ENCODE measurements at places on chromosomes 1 and 21.

DNA sequence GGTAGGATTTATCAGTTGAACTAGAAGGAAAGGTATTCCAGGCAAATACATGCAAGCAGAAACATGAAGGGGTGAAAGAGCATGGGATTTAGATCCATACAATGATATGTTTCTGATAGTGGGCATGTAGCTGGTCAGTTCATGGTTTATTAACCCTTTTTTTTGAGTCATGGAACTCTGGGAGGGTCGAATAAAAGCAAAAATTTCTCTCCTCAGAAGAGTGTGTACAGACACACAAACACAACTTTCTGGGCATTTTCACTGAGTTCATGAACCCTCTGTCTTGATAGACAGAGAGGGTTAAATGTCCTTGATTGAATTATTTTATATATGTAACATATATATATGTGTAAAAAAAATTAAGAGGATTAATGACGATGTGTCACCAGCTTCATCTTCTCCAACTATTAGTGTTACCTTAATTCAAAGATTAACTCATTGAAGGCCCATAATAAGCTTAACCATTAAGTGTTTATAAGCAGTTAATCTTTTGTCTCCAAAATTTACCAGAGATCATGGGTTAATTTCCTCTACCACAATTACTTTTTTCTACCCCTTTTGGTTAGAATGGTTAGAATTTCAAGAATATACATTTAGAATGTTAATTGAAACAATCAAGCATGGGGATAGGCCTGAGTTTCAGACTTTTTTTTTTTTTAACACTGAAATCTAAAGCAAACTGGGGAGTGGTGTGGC lies 4.6 kb downstream of the JUN start:
- no peak for DNase-seq

GRCh38 chr1:171739656-171740055 lies 2.2 kb downstream of the VAMP4 start:
- DNase-seq, result no peak

GRCh38 chr1:196538473-196538872 lies 69.8 kb downstream of the KCNT2 start:
- no peak for DNase-seq

GRCh38 chr1:31902510-31902860 lies 35.7 kb downstream of the PTP4A2 start:
- no peak for DNase-seq

DNA sequence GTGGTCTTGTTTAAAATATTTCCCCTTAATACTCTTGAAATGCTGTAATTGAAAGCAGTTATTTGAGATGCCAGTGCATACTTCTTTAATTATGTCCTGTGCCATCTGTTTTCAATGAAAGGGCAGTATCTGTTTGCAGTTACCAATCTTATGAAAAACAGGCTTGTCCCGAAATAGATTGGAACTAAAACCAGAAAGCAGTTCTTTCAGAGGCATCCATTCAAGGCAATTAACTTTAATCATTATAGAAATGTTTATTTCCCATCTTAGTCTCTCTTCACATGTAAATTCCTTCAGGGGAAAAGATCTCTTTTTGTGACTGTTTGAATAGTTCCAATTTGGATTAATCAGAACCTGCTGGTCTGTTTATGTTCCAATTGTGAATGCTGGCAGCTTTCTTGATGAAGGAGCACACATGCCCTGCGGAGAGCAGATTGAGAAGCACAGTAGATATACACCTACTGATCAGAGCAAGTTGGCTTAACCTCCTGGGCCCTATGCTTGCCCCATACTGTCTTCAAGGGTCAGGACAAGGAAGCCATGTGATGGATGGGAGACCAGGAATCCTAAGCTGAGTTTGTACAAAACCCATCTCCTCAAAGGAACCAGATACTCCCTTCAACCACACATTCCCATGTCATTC lies 41.6 kb upstream of the MROH9 start:
- no peak for DNase-seq

DNA sequence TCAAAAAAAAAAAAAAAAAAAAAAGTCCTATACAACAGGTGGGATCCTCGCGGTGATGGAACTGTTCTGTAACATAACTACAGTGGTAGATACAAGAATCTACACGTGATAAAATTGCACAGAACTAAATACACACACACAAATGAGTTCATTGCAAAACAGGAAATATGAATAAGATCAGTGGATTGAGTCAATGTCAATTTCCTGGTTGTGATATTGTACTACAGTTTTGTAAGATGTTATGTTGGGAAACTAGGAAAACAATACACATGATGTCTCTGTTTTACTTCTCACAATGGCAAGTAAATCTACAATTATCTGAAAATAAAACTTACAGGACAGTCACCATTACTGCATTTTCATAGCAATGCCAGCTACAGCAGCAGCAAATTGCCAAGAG lies 59.8 kb downstream of the ITGB3BP start:
- no peak for DNase-seq

DNA sequence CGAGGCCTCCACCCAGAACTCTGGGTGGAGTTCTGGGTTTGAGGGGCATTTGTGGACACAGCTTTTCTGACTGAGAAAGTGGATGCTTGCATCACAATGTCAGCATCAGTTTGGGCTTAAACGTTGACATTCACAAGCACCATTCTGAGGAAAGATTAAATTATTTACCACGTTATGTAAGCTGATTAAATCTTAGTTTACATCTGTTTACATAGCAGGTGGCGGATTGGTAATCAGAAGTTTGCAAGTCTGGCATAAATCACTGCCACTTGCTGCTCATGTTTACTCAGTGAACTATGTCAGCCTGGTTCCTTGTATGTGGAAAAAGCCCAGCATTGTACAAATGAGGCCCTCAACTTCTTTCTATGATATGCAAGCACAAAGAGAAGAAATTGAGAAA lies 310.1 kb downstream of the PAPPA2 start:
- no peak for DNase-seq

DNA sequence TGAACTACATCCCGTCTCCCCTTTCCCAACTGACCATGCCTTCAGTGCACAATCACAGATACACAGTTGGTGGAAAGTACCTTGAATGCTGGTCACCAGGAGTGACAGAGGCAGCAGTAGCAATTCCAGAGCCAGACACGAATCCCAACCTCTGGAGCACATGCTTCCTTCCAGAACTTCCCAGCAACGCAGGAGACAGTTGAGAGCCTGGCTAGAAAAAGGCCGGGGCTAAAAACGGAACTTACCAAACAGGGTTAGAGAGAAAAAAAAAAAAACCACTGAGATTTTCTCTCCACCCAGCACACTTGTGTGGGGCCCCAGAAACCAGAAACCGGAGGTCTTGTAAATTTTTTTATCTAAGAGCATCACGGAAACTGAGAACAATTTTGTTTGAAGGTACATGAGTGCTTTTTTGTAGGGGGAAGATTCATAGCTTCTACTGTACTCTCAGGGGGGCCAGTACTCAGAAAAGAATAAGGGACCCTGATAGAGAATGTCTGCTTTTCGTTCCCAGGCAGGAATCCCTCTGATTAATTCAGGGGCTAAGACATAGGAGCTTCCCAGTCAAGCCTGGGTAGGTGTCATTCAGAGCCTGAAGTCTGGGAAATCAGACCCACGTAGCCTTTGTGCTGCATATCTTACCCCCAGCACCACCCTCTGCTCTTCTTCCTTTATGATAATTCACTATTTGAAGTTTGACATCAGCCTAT lies at the start of gene CD48:
Gene CD48 (minus strand): TSS at position 221 of the 710 bp plus-strand sequence. CDS start 59 bp downstream, at position 162.
- no peak for DNase-seq

GRCh38 chr1:248823517-248824001 lies 2.2 kb downstream of the SH3BP5L start:
- no peak for DNase-seq

DNA sequence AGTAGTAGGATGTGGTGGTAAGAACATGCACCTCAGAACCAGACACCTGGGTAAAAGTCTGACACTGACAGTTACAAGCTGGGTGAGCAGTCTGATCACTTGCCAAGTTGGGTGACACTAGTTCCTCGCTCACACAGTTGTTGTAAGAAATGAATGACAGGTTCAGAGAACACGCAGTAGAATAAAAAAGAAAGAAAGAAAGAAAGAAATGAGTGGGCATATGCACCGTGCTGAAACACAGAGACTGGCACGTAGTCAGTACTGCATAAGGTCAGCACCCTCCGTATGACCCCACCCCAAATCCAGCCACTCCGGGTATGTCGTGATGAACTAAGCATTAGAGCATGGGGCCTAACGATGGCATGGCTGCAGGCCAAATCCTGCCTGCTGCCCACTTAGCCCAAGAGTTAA lies 90.6 kb downstream of the GLUL start:
- no peak for DNase-seq

DNA sequence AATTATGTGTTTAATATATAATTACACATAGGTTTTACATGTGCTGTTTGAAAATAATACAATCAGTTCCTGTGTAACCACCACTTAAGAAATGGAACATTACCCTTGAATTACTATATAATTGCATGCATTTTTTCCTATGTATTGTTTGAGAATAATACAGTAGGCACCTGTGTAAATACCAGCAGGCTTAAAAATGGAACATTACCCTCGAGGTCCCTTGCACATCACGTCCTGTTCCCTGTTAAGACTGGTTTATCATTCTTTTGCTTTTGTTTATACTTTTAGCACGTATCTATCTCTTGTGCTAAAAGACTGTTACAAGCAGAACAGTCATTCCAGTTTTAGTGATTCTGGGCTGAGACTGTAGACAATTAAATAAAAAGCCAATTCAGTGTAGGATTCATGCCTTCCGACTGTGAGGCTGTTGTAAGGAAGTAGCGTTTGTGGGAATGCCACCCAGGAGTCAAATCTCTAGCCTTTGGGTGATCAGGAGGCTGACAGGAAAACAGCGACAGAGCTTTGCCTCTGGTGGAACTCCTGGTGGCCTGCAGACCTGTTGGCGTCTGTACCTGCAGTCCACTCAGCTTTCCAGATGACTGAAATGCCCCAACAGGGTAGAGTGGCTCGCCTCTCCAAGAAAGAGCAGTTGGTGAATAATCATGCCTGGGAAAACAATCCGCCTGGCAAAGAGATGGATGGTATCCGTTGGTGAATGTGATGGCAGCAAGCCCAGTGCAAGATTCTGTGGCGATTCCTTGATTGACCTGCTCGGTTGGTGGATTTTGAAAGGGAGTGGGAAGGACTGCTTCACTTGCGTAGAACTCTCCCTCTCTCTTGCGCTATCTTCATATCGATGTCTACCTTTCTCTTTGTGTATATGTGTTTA lies 58.0 kb downstream of the DISC1 start:
- no peak for DNase-seq

DNA sequence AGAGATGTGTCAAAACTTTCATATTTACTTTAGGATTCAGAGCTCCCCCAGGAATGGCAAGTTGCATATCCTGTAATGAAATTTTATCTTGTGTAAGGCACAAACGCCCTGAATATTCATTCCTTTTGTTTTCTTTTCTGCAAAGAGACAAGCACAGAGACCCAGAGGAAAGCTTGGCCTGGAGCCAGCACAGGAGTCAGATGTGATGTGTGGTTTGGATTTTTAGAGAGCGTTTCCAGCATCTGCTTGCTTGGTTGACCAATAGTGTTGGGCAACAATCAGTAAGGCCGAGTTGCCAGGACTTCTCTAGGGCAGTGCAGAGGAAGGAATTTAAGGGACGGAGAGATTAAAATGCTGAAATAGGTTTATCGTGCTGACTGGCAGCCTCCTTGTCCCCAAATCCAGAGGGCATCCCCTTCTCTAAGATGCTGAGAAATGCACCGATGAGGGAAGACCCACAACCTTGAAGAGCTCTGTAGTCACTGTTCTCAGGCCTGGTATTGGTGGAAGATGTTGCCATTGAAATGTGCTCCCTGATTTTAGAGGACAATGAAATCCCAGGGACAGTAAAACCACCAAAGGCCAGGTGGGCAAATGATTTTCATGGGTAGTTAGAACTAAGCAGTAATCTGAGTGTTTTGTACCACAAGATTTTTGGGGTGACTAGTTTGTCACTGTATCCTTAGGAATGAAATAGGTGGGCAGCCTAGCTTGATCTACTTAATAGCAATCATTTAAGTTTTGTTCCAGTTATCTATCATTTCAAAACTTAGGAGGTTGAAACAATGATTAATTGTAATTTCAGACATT lies 37.9 kb upstream of the RHOU start:
- DNase-seq, result no peak

GRCh38 chr1:186978596-186979556 lies 150.1 kb downstream of the PLA2G4A start:
- no peak for DNase-seq

DNA sequence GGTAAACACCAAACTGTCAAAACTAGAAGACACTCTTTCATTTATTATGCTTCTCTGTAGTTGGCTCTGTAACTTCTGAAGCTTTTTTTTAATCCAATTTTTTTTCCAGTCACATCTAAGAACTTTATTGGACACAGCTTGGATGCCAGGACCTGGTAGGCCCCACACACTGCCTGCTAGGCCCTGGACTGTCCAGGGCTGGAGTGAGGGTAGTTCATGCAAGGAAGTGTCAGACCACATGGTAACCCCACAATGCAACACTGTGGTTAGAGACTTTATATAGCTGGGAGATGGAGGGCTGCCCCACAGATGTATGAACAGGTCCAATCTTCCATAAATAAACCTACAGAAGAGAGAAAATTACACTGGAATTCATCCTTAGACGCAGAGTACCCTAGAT lies 7.1 kb downstream of the SLC2A1 start:
- DNase-seq, result no peak

DNA sequence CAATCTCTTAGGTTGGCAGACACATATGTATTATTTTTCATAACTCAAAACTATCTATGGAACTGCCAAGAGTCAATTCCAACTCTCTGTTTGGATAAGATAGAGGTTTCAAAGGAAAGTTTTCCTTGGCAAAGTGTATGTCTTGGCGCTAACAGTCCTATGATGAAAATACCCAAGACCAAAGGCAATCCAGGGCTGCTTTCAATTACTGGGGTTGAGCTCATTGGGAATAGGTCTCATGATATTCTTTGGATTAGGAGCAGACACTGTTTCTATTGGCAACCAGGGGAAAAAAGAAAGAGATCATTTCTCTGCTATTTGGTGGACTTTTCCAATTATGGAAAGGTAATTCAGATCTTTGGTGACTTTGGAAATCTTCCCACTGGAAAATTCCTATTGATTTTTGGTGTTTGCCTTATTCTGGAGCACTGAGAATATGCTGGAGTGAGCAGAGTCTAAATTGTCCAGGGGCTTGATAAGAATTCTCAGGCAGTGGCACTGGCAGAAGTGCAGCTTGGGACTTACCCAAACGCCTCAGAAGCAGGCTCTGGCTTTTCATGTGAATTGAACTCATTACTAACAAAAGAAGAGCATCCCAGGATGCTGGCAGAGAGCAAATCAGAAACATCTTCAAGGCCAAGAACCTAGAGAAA lies 20.4 kb upstream of the PLXNA2 start:
- no peak for DNase-seq

- no peak for DNase-seq
Observed at GRCh38 chr1:59528471-59528870, 231.6 kb downstream of the FGGY start.

Data from activated naive CD4-positive, alpha-beta T cell (primary cell).